ENCODE measurements at places on chromosomes 13 and 19.
A peak's percentile ranks its signal among the peaks of the same experiment; 100 is the strongest.

GRCh38 chr13:26198116-26198515 is 24.0 kb downstream of the RNF6 start:
- DNase-seq, result no peak

GRCh38 chr13:61880578-61881283 is 465.1 kb upstream of the PCDH20 start:
- DNase-seq, result no peak

DNA sequence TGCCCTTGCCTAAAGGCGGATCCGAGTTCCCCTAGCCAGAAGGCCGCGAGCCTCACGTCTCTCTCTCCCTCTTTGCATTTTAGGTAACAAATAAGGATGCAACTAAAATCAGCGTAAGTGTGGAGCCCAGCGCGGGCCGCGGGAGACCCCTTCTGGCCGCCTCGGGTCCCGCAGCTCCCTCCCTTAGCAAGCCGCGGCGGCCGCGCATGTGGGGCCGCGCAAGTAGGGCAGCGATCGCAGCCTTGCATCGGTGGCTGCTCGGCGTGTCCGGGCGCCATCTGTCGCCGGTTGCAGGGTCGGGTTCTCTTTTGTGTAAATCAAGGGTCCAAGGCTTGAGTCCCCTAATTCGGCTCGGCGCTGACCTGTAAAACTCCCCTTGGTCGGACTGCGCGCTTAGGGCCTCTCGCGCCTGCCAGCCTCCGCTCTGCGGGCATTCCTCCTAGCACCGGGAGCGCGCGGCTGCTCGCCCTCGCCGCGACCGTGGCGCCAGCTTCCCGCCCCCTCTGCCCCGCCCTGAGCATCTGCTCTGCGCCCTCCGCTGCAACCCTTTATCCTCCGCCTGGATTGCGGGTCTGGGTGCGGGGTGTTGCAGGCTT is 2.7 kb downstream of the VSTM2B start:
- no peak for DNase-seq

- DNase-seq, result no peak
Observed at GRCh38 chr13:93169980-93170379, 56.6 kb upstream of the GPC6 start.

DNA sequence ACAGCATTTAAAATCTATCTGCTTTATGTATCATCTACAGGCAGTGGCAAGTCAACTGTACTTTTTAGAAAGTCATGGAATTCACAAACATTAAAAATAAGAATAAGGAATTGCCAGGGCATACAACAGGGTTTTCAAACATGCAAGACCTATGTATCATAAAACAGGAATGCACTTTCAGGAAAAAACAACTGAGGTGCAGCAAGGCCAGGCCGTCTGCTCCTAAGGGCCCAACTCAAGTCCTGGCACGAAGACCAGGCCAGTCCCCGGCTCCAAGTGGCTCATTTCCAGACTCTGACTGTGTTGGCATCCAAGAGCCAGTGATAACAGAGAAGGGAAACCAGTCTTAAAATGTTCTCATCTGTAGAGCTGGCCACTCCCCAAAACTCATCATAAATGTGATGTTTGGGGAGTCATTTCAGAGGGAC is 7.1 kb downstream of the RFX2 start:
- no peak for DNase-seq

- DNase-seq, result no peak
Observed at GRCh38 chr13:23460309-23460708, 26.8 kb upstream of the SACS start.

DNA sequence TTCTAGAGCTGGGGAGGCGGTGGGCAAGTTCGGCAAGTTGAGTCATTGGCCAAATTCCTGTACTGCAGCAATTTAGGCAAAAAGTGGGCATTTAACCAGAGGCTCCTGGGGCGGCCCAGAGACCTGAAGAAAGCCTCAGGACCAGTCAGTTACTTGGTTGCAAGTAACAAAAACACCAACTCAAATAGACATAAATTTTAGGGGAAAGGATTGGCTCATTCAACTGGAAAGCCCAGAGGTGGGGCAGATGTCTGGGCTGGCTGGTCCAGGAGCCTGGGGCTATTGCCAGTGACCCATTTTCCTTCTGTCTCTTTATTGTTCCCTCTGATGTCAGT is 97.1 kb downstream of the SIPA1L3 start:
- DNase-seq, result no peak

DNA sequence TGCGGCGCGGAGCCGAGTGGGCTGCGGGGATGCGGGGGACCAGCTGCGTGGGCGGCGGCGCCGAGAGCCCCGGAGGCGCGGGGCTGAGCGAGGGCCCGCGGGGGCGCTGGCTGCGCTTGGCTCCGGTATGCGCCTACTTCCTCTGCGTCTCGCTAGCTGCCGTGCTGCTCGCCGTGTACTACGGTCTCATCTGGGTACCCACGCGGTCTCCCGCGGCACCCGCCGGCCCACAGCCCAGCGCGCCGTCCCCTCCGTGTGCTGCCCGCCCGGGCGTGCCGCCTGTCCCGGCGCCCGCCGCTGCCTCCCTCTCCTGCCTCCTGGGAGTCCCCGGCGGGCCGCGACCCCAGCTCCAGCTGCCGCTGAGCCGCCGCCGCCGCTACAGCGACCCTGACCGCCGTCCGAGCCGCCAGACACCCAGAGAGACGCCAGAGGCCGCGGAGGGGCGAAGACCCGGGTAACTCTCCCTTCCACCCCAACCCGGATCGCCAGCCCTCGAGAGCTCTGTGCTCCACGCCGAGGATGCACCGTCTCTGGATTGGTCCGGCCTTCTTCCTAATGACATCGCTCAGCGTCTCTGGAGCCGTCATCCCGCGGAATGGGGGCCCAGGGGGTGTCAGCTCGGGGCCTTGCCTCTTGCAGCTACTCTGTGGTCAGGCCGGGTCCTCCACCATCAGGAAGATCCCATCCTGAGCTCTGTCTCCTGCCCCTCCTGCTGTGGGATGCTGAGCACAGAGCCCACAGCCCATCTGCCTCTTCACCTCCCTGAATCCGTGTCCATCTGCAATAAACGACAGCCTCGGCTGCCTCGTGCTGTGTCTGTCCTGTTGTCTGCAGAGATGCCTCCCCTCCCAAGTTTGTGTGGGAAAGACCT is 441 bp downstream of the INAFM1 start:
- DNase-seq, result no peak

GRCh38 chr13:50198508-50198907 is 183.3 kb downstream of the KCNRG start:
- DNase-seq, result no peak

- DNase-seq, result no peak
Observed at GRCh38 chr13:71285700-71286099, 581.3 kb downstream of the DACH1 start.

DNA sequence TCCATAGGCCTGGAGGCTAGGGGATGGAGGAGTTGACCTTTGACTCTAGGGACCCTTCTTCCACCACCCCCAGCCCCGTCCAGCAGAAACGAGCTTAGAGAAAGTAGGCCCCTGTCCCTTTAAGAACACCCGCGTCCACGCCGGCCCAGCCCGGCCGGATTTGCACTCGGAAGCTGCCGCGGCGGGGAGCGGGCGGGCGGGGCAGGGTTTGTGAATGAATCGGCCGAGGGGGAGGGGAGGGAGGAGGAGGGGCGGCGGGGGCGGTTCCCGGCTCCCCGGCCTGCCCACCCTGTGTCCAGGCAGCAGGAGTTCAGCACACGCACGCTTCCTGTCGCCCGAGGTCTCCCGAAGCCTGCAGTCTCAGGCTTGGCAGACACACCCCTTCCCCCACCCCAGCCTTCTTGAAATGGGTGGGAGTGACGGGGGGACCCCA is 1.5 kb downstream of the UNC13A start:
- no peak for DNase-seq

DNA sequence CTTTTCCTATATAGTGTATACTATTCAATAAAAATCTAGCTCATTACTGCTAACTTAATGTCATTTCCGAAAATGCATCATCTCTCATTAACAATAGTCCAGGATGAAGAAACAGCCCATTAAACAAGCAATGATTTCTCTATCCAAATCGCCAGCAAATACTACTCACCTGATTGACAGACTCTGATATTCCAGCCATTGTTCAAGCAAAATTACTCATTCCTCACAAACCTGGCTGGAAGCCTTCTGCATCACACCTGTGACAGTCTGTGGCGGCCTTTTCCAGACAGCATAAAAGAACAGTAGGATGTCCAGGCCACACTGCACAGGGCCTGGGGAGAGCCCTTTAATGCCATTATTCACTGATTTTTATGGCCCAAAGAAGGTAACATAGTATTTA is 115.9 kb downstream of the ABCC4 start:
- DNase-seq, result peak; percentile 13

- DNase-seq, result no peak
Observed at GRCh38 chr19:35483089-35483488, 7.2 kb downstream of the KRTDAP start.

GRCh38 chr13:51803422-51804294 is at the start of gene DHRS12:
Gene DHRS12, minus strand, starts transcription at chr13:51804163. Its CDS starts 4,504 bp downstream, at chr13:51799659.
- no peak for DNase-seq

GRCh38 chr13:77565635-77566034 is 30.1 kb downstream of the SCEL start:
- DNase-seq, result no peak
